ENCODE measurements at places on chromosomes 6 and 20. TPM values are rescaled to one million over a fixed set of nuclear protein-coding genes. Genes with fewer than 3 reads are reported as not detected.

ABHD16B gene
- total RNA-seq, result not detected

DNA sequence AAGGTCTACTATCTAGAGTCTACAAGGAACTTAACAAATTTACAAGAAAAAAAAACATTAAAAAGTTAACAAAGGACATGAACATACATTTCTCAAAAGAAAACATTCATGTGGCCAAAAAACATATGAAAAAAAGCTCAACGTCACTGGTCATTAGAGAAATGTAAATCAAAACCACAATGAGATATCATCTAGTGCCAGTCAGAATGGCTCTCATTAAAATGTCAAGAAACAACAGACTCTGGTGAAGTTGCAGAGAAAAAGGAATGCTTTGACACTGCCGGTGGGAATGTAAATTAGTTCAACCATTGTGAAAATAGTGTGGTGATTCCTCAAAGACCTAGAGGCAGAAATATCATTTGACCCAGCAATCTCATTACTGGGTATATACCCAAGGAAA lies 48.3 kb downstream of the OGFRL1 start:
- no peaks in the 10 kb centered on the region for H3K27me3 ChIP-seq
- peaks cover 6% of the 10 kb centered on the region for H3K36me3 ChIP-seq
- H3K27ac ChIP-seq, result peak overlapping the region; percentile 27

GRCh38 chr6:130269969-130270635 lies 47.4 kb upstream of the SAMD3 start:
- no peak overlapping the region for H3K4me3 ChIP-seq
- no peaks in the 10 kb centered on the region for H3K27me3 ChIP-seq
- no peak for DNase-seq
- H3K27ac ChIP-seq, result no peak overlapping the region
- H3K4me1 ChIP-seq, result no peaks in the 10 kb centered on the region
- no peaks in the 10 kb centered on the region for H3K36me3 ChIP-seq

- H3K4me3 ChIP-seq, result no peak overlapping the region
- no peaks in the 10 kb centered on the region for H3K27me3 ChIP-seq
- no peak for DNase-seq
- peaks cover 22% of the 10 kb centered on the region for H3K4me1 ChIP-seq
- H3K36me3 ChIP-seq, result no peaks in the 10 kb centered on the region
- no peak overlapping the region for H3K27ac ChIP-seq
Measured at GRCh38 chr20:59375541-59375940, 75.1 kb downstream of the EDN3 start.

DNA sequence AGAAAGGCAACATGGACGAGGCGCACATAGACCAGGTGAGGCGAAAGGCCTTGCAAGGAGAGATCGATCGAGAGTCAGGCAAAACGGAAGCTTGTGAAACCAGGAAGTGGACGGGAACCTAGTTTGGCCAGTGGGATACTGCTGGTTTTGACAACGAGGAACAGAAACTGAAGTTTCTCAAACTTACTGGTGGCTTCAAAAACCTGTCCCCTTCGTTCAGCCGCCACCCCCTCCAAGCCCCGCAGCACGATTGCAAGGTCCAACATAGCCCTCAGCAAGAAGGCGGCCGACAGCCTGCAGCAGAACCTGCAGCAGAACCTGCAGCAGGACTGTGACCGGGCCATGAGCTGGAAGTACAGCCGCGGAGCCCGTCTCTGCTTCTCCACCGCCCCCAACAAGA lies 238.0 kb downstream of the KHDC1L start:
- no peaks in the 10 kb centered on the region for H3K27me3 ChIP-seq
- no peak for DNase-seq
- no peaks in the 10 kb centered on the region for H3K36me3 ChIP-seq
- peaks cover 8% of the 10 kb centered on the region for H3K4me1 ChIP-seq
- no peak overlapping the region for H3K4me3 ChIP-seq
- H3K27ac ChIP-seq, result no peak overlapping the region

DNA sequence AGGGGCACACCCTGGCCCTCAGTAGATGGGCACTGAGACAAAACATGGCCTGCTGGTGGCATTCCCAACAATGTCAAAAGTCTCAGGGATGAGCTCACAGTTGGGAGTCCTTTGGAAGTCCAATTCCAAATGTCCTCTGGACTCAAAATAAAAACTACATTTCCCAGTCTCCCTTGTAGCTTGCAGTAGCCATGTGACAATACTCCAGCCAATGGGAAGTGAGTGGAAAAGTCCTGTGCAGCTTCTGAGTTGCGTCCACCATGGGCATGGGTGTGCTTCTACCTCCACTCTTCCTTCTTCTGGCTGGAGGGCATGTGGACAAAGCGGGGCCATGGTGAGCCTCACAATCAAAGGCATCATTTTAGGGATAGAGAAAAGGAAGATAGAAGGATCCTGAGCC lies 5.8 kb upstream of the ADAM33 start:
- no peaks in the 10 kb centered on the region for H3K36me3 ChIP-seq
- H3K4me3 ChIP-seq, result no peak overlapping the region
- H3K27ac ChIP-seq, result no peak overlapping the region
- H3K27me3 ChIP-seq, result no peaks in the 10 kb centered on the region

DNA sequence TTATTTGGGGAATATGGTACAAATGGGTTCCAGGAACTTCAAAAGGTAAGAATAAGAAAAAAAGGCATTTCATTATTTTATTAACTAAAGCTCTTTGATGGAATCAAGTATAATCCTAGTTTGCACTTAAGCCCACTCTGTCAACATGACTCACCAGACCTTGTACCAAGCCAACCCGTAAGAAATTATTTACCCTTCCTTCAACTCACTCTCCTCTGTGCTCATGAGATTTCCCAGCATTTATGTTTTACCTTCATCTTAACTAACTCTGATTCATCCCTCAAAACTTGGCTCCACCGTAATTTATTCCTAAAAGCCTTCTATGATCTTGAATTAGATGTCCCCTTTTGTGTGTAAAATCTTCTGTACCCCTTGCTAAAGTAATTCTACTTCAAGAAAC lies 308.7 kb downstream of the PKHD1 start:
- DNase-seq, result no peak
- no peaks in the 10 kb centered on the region for H3K36me3 ChIP-seq
- H3K4me3 ChIP-seq, result no peak overlapping the region
- no peak overlapping the region for H3K27ac ChIP-seq
- H3K27me3 ChIP-seq, result peaks cover 13% of the 10 kb centered on the region
- H3K4me1 ChIP-seq, result no peaks in the 10 kb centered on the region

GRCh38 chr6:15357782-15358181 lies 111.9 kb downstream of the JARID2 start:
- H3K36me3 ChIP-seq, result no peaks in the 10 kb centered on the region
- peaks cover 23% of the 10 kb centered on the region for H3K4me1 ChIP-seq
- no peak for DNase-seq
- no peaks in the 10 kb centered on the region for H3K27me3 ChIP-seq
- H3K27ac ChIP-seq, result no peak overlapping the region

DNA sequence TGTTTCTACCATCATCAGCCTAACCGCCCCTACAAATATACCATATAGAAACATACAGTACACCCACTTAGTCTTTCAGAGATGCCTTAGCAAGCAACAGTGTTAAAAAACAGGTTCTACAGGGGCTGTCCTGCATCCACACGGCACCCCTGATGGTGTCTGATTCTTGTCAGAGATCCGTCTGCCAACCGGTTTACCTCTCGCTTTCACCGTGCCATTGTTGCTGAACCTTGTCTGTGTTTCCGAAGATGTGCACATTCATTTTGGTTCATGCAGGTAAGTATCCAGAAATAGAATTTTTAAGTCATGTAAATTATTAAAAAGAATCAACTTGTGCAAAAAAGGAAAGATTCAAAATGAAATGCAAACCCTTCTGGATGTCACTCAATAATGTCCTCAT lies 52.9 kb downstream of the EPHA7 start:
- peaks cover 45% of the 10 kb centered on the region for H3K36me3 ChIP-seq
- no peak overlapping the region for H3K4me3 ChIP-seq
- no peaks in the 10 kb centered on the region for H3K27me3 ChIP-seq

- peaks cover 14% of the 10 kb centered on the region for H3K4me1 ChIP-seq
- H3K27ac ChIP-seq, result peak overlapping the region; percentile 33
- no peak overlapping the region for H3K4me3 ChIP-seq
- peak; percentile 34 for DNase-seq
- no peaks in the 10 kb centered on the region for H3K36me3 ChIP-seq
- H3K27me3 ChIP-seq, result no peaks in the 10 kb centered on the region
Measured at GRCh38 chr6:12324748-12325147, 34.6 kb downstream of the EDN1 start.

- H3K27ac ChIP-seq, result peak overlapping the region; percentile 78
- no peak overlapping the region for H3K4me3 ChIP-seq
- H3K27me3 ChIP-seq, result no peaks in the 10 kb centered on the region
Measured at GRCh38 chr20:34389954-34390555, 27.0 kb downstream of the ITCH start.

DNA sequence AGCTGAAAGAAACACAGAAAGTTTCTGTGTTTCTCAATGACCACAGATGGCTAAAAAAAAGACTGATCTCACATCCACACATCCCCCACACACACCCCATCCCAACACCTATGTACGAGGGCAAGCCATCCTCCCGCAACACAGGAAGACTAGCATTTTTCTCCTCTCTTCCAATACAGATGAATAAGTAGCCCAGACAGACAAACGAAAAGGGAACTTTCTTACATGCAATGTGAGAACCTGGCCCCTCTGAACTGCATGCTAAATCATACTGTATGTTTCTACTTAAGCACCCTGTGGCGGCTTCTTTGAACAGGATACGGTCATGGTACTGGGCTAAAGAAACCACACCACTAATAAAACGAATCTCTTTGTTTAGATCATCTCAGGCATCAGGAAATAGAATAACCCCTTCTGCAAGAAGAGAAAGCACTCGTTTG lies 116.2 kb downstream of the GMDS start:
- H3K4me1 ChIP-seq, result peaks cover 22% of the 10 kb centered on the region
- no peak for DNase-seq
- no peak overlapping the region for H3K4me3 ChIP-seq
- no peaks in the 10 kb centered on the region for H3K36me3 ChIP-seq
- no peaks in the 10 kb centered on the region for H3K27me3 ChIP-seq

DNA sequence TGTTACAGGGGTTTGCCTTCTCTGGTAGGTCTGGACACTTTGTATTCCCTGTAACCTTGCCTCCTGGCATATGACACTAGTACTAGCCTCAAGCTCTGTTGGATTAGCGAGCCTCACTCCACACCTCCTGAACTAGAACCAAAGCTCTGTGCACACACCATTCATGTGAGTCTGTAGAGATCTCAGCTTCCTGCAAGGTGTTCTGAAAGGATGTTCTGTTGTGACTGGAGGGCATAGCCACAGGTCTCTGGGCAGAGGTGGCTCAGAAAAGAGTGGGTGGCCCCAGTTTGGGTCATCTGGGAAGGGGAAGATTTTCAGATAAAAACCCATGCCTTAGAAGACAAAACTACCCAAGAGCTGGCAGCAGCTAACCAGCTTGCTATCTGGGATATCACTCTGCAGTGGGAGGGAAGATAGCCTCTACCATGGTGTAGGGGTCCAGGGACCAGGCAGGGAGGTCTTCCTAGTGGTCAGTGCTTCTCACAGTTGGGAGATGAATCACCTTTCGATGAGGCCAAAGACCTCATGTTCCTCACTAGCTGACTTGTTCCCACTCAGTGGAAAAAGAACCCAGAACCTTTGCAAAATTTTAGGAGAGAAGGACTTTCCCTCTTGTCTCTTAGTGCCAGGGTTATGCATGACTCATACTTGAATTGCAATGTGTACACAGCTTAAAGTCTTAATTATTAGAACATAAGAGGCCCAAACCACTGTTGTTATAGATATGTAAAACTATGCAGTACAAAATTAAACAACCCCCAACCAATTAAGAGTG lies 41.4 kb downstream of the HLA-F start:
- peak; percentile 36 for DNase-seq
- peaks cover 17% of the 10 kb centered on the region for H3K27me3 ChIP-seq
- no peaks in the 10 kb centered on the region for H3K36me3 ChIP-seq
- no peak overlapping the region for H3K4me3 ChIP-seq

- peak overlapping the region; percentile 73 for H3K4me3 ChIP-seq
- peak overlapping the region; percentile 95 for H3K27ac ChIP-seq
- H3K27me3 ChIP-seq, result no peaks in the 10 kb centered on the region
- peaks cover 88% of the 10 kb centered on the region for H3K4me1 ChIP-seq
- peaks cover 3% of the 10 kb centered on the region for H3K36me3 ChIP-seq
- no peak for DNase-seq
Measured at GRCh38 chr6:142845143-142845571, 99.8 kb downstream of the HIVEP2 start.

DNA sequence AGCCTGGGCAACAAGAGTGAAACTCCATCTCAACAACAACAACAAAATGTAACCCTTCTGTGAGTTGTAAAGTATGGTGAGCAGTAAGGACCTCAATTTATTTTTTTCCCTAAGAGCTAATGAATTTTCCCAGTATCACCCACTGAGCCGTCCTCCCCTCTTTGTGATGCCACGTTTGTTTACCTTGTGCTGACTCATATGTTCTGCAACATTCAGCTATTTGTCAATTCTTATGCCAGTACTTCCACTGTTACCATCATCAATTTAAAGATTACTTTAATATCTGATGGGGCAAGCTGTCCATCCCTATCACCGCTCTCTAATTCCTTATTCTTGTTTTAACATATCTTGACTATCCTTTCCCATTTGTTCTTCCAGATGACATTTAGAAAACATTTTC lies 37.5 kb downstream of the MAK start:
- H3K36me3 ChIP-seq, result no peaks in the 10 kb centered on the region
- DNase-seq, result no peak
- no peak overlapping the region for H3K4me3 ChIP-seq
- peak overlapping the region; percentile 38 for H3K27ac ChIP-seq
- H3K4me1 ChIP-seq, result peaks cover 5% of the 10 kb centered on the region

DNA sequence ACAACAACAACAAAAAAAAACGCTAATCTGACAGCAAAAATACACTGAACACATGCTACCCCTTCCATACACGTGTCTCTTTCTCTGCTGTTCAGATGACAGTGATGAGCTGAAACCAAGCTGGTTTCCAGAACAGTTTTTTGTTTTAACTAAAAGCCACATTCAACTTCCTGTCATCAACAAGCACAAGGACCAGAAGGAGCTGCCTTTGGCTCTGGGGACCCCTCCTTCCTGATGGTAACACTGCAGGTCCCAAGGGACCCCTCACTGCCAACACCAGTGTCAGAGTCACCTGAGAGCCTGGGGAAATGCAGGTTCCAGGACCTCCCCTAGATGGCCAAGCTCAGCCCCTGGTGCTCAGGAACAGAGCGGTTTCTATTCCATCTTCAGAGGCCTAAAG lies 6.0 kb downstream of the CST7 start:
- no peak overlapping the region for H3K27ac ChIP-seq
- H3K4me3 ChIP-seq, result no peak overlapping the region
- no peaks in the 10 kb centered on the region for H3K36me3 ChIP-seq

GRCh38 chr20:59014680-59015389 lies 4.4 kb upstream of the TUBB1 start:
- no peaks in the 10 kb centered on the region for H3K27me3 ChIP-seq
- H3K4me1 ChIP-seq, result peaks cover 41% of the 10 kb centered on the region
- no peak overlapping the region for H3K4me3 ChIP-seq

All from osteocyte (in vitro differentiated cells).